ENCODE measurements at places on chromosomes 2 and 18.

GRCh38 chr2:102508863-102509262, 35.8 kb downstream of the SLC9A4 start:
- DNase-seq: no peak

GRCh38 chr2:1068822-1069221, 118.2 kb downstream of the SNTG2 start:
- no peak for DNase-seq

DNA sequence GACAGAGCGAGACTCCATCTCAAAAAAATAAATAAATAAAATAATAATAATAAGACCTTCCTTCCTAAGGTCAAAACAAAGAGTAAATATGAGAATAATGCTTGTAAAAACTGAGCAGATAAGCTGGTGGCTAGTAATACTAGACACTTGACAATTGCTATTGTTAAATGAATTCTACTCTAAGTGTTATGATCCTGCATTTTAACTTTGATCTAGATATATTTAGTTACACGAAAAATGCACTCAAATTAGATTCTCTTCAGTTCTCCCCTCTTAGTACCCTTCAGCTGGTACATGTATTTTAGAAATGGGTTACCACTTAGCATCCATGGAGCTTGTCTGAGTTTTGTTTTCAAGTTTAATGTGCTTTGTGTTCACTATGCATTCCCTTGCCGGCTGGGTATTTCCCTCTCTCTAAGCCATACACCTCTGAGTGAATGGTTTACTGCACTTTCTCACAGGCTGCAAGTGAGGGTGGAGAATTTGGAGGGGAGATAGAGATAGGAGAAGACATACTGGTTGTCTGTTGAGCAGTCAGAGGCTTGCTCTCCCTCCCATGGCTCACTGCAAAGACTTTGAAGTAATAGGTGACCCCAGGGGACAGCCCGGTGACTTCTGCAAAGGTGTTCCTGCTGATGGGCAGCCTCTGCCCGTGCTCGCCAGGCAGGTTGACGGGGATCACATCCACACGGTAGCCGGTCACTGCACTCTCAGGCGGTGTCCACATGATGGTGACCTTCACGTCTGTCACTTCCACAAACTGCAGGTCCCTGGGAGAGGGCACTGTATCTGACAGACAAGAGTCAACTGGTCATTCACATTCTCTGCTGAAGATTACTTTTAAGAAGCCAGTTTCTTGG, 29.9 kb downstream of the FN1 start:
- no peak for DNase-seq

- peak; percentile 18 for DNase-seq
Measured at GRCh38 chr2:48589170-48589767, 28.4 kb upstream of the GTF2A1L start.

DNA sequence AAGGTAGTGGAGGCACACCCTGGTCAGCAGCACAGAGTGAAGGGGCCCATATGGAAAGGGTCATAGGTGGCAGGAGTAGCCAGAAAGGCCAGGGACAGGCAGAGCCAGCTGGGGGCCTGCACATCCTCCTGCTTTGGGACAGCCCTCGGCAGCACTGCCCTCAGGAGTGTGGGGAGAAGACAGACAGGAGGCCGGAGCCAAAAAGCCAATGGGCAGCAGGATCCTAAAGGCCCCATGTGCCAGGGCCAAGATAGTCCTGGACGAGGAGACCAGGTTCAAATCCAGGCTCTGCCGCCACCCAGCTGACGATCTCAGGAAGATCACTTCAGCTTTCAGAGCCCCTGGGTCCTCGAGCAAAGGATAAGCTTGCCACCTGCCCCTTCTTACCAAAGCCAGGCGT, 220.1 kb downstream of the TMEM163 start:
- no peak for DNase-seq

DNA sequence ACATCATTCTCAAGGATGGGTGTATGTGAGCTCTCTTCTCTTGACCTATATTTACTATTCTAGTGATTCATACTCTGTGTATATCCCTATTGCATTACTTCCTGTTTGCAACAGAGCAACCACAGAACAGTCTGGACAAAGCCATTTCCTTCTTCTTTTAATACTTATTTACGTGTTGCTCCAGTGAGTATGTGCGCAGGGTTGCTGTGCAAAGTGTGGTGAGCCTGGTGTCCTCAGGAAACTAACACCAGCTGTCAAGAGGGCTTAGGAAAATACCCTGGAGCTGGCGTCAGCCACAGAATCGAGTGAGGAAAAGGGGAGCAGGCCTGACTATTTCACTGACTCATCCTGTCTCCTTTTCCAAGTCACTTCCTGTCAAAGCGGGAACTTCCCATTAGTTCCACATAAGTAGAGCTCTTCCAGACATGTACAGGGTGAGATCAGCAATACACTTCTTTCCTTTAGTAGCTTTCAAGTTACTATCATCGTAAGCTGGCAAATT, 214.1 kb upstream of the COPS8 start:
- peak; percentile 82 for DNase-seq

- DNase-seq: no peak
Measured at GRCh38 chr2:112687522-112687921, 33.3 kb upstream of the NT5DC4 start.

DNA sequence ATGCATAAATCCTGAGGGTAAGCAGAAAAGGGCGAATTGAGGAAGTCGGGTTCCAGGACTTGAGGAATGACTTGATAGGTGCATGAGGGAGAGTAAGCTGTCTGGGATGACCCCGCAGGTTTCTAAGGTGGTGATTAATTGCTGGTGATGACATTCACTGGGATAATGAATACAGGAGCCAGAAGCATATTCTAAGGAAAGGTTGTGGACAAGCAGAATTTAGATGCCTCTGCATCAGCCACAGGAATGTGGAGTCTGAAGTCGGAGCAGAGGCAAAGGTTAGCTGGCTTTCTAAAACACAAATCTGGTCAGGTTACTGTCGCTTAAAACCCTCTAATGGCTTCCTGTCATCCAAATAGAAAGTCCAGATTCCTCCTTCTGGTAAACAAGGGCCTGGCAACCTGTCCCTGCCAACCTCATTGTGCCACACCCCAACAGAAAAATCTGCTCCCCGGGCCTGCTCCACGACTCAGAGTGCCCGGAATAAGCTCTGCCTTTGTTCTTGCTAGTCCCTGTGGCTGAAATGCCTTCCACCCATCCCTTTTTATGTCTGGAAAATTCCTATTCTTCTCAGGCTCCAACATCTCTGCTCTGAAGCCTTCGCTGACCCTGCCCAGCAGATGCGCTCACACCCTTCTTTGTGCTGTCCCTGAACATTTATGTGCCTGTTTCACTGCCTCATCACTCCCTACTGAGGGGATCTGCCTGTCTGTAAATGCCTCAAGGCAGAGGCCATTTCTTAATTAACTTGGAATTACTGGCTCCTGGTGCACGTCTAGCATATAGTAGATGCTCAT, 11.3 kb upstream of the TMEM214 start:
- DNase-seq: no peak

- DNase-seq: no peak
Measured at GRCh38 chr2:239950144-239951128, 74.7 kb downstream of the NDUFA10 start.

- DNase-seq: no peak
Measured at GRCh38 chr18:58379443-58379842, 249.4 kb downstream of the ALPK2 start.

DNA sequence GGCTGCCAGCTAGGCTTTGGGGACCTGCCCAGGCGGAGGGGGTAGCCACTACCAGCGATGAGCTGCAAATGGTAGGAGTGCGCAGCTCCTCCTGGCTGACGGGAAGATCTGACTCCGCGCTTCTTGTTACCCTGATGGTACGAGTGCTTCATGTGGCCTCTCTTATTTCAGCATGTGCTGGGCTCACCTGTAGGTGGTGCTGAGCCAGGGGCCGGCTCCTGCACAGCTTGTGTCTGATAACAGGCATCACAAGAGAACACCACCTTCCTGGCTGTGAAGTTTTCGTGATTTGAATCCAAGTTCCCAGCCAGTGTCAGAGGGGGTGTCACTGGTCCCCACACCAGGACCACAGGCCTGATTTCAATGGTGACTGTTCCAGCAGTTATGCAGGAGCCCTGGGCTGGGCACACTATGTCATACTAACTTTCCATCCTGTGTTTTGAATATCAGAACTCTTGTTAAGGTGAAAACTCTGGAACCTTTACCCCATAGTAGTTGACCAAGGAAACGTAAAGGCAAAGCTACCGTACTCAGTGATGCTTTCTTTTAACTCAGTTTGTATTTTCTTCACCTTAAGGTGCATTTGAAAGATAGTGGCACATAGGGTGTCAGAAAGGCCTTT, 28.0 kb downstream of the APCDD1 start:
- no peak for DNase-seq

- peak; percentile 49 for DNase-seq
Measured at GRCh38 chr2:24926602-24927252, 6.7 kb upstream of the ADCY3 start.

DNA sequence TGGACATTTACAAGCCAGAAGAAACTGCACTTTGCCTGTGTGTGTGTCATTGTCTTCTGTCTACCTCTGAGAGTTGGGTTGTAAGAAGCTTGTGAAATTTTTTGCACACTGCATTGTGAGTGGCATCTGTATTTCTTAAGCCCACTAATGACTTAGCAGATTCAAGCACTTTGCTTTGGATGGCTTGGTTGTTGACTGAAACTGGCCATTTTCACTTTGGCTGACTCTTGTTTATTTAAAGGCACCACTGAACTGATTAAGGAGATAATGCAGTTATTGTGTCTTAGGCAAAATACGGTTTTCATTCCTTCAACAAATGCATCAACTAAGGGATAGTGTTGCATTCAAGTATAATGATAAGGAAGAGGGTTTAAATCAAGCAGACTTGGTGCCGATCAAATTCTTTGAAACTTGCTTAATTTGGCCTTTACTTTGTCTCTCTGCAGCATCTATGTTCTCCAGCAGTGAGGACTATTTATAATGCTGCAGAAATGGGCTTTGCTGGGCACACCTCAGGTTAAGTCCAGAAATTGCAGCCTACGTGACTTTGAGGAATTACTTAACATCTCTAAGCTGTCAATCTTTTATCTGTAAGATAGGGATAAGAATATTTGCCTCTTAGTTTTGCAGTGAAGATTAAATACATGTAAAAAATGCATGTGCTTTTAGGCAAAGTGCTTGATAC, 142.0 kb downstream of the CCDC85A start:
- no peak for DNase-seq

GRCh38 chr2:29040552-29040951, 33.8 kb downstream of the PCARE start:
- no peak for DNase-seq

- no peak for DNase-seq
Measured at GRCh38 chr2:10521356-10522169, 73.4 kb upstream of the ODC1 start.

DNA sequence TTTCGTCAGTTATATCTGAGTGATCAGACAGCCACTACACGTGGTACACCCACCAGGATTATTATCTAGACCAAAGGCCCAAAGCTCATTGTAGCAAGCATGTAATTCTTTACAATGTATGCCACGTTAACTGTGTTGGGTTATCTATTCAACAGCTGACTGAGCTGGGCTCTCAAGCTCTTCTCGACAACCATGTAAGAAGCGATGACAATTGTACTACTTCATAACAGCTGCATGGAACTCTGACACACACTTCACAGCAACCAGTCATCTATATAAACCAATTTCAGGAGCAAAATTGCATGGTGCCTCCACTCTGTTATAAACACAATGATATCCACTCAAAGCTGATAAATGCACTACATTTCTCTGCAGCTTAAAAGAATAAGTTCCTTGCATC, 701.8 kb downstream of the NR4A2 start:
- DNase-seq: no peak

DNA sequence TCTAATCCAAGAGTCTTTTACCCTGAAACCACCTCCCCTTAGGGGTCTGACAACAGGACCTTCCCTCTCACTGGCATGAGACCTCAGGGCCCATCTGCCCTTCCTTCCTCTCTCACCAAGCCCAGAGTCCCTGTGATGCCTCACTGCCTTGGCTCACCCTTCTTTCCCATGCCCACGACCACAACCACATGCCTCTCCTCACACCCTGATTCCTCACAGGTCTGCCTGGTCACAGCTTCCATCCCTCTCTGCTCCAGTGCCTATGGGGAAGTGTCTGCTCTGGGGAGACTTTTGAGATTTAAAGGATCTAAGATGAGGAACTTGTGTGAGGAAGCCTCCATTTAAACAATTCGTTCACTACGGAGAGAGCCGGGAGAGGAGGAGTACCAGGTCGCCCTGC, 98.9 kb upstream of the SH3BP4 start:
- DNase-seq: no peak

- DNase-seq: no peak
Measured at GRCh38 chr2:130393318-130393910, 37.6 kb downstream of the PTPN18 start.

- no peak for DNase-seq
Measured at GRCh38 chr18:48679236-48679635, 140.4 kb downstream of the CTIF start.

DNA sequence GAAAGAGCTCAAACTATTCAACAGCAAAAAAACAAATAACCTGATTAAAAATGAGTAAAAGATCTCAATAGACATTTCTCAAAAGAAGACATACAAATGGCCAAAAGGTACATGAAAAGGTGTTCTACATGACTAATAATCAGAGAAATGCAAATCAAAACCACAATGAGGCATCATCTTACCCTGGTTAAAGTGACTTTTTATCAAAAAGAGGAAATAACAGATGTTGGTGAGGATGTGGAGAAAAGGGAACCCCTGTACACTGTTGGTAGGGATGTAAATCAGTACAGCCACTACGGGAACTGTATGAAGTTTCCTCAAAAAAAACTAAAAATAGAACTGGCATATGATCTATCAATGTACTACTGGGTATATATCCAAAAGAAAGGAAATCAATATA, 39.8 kb upstream of the TMEM163 start:
- no peak for DNase-seq

DNA sequence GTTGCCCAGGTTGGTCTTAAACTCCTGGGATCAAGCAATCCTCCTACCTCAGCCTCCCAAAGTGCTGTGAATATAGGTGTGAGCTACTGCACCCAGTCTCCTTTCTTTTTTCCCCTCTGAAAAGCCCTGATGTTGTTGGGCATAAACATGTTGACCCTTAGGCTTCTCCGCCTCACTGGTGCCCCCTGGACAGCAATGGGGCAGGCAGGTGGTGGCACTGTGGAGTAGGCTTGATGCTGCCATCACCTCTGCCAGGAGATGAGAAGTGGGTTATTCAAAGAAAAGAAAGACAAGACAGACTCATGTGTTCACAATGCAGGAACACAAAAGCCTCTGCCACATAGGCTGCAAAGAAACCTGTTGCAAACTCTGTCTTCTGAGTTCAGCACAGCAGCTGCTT, 169.9 kb downstream of the EN1 start:
- no peak for DNase-seq

DNA sequence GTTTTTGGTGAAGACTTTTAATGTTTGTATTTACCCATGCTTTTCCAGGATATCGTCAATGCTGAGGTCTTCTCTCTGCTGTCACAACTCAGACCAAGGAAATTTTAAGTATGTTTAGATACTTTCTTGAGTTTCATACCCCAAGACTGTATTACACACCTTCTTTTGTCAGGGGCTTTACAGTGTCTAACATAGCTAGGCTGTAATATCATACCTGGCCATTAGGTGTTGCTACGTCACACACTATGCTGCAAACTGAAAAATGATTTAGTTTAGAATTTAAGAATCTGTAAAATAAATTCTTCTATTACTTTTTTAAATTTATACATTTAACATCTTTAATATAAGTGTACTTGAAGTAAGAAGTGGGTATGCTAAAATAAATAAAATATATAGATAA, 358.4 kb upstream of the NRP2 start:
- no peak for DNase-seq

All from stromal cell of bone marrow (primary cell).